ENCODE measurements at places on chromosomes 7 and 10.

DNA sequence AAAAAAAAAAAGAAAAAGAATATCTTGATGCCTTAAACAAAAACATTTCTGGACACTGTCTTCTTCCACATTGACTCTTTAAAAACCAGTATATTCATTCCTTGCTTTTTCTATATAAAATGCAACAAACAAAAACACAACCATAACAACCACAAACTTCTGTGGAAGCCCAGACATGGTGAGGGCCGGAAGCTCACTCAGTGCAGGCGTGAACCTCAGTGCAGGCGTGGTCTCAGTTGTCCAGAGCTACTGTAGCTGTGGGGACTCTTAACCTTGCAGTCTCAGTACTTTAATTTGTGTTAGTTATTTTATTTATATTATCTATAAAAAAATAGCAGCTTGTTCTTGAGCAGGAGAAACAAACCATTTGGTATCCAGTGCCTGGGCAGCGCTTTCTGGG lies 131.8 kb downstream of the DOCK1 start:
- H3K4me1 ChIP-seq = no peaks in the 10 kb centered on the region
- DNase-seq = no peak
- H3K27ac ChIP-seq = no peak overlapping the region
- no peak overlapping the region for H3K4me3 ChIP-seq
- H3K27me3 ChIP-seq = no peaks in the 10 kb centered on the region
- H3K36me3 ChIP-seq = peaks cover 66% of the 10 kb centered on the region

GRCh38 chr10:126458466-126458865 lies 70.2 kb upstream of the ADAM12 start:
- DNase-seq = no peak
- H3K27me3 ChIP-seq = no peaks in the 10 kb centered on the region
- H3K4me1 ChIP-seq = peaks cover 19% of the 10 kb centered on the region
- H3K27ac ChIP-seq = no peak overlapping the region
- no peaks in the 10 kb centered on the region for H3K36me3 ChIP-seq

- no peak overlapping the region for H3K4me3 ChIP-seq
- no peak overlapping the region for H3K27ac ChIP-seq
- no peaks in the 10 kb centered on the region for H3K27me3 ChIP-seq
- H3K4me1 ChIP-seq = no peaks in the 10 kb centered on the region
- no peaks in the 10 kb centered on the region for H3K36me3 ChIP-seq
Observed at GRCh38 chr7:98088109-98088508, 18.6 kb upstream of the LMTK2 start.

GRCh38 chr10:24483701-24484100 lies 240.0 kb downstream of the ARHGAP21 start:
- peaks cover 20% of the 10 kb centered on the region for H3K4me1 ChIP-seq
- H3K27me3 ChIP-seq = no peaks in the 10 kb centered on the region
- H3K4me3 ChIP-seq = no peak overlapping the region

DNA sequence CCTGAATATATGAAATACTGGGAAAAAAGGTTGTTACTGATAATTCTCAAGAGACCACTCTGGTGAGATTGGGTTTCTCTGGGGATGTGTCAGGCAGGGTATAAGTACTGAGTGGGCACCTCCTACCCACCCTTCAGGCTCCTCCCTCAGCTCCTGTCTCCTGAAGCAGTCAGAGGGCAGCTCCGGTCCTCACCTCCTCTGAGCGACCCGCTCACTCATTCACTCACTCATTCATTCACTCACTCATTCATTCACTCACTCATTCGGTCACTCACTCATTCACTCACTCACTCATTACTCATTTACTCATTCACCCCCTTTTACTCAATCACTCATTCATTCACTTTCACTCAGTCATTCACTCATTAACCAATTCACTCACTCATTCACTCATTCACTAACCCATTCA lies 6.9 kb upstream of the PFKP start:
- H3K36me3 ChIP-seq = no peaks in the 10 kb centered on the region
- no peak overlapping the region for H3K27ac ChIP-seq
- DNase-seq = no peak
- H3K4me1 ChIP-seq = no peaks in the 10 kb centered on the region
- no peaks in the 10 kb centered on the region for H3K27me3 ChIP-seq
